ENCODE measurements at places on chromosomes 12 and 14. TPM values are rescaled to one million over a fixed set of nuclear protein-coding genes. Genes with fewer than 3 reads are reported as not detected.

SERPINA9 gene
- total RNA-seq: not detected

SNAPC1 gene
- total RNA-seq: 9.2 TPM

AQP2 gene
- not detected for total RNA-seq

IL22 gene
- total RNA-seq: not detected

SLC7A7 gene
- 4.1 TPM for total RNA-seq

ETFBKMT gene
- 6.3 TPM for total RNA-seq

CFAP251 gene
- 6.0 TPM for total RNA-seq

IRAK3 gene
- 12.0 TPM for total RNA-seq

TAS2R31 gene
- 30.5 TPM for total RNA-seq

Data from camera-type eye (tissue), 1 donor.